ENCODE measurements at places on chromosomes 12 and 14. TPM values are rescaled to one million over a fixed set of nuclear protein-coding genes. Genes with fewer than 3 reads are reported as not detected.

SLC8A3 gene
- total RNA-seq: not detected

GRCh38 chr12:52389313-52390207 is 4.1 kb upstream of the KRT84 start:
- DNase-seq: no peak

DNA sequence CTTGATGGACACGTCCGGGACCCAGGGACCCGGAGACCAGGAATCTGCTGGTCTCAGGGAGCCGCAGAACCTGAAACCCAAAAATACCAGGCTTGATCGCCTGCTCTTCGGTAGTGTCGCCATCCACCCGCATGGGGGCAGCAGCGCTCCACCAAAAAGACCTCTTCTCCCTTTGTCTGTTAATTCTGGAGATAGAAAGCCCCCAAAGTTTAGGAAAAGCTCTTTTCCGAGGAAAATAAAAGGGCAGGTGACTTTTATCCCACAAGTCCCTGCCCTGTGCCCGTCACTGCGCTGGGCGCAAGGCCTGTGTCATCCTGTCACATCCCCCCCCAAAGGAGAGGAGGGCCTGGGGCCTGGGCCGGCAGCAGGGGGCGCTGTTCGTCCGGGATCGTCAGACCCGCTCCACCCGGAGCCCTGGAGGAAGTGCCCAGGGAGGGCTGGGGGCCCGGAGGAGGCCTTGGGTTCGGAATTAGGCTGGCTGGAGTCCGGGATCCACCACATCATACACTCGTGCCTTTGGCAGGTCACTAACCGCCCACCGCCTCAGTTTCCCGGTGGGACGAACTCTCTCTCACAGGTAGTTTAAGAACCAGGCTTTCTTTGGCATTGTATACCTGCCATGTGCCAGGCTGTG is 31.9 kb downstream of the DAD1 start:
- DNase-seq: peak; percentile 89

DNA sequence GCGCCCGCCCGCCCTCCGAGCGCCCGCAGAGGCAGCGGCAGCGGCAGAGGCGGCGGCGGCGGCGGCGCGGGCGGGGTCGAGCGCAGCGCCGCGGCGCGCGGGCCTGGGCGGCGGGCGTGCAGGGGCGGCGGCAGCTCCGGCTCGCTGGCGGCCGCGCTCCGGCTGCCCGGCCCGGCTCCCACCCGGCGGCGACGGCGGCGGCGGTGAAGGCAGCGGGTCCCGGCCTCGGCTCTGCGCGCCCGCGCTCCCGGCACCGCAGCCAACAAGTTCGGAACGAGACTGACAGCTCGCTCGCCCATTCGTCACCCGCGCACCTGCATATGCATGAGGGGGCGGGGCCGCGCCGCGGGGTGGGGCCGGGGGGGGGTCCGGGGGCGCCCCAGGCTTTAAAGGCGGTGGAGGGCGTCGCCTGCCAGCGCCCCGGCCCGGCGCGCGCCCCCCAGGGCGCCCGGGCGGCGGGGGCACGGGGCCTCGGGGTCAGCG is at the start of gene JAG2:
Gene JAG2, minus strand, starts transcription at position 281 of the 483 bp plus-strand sequence. CDS start 356 bp downstream, outside the sequence.
- peak; percentile 57 for DNase-seq

FAM186B gene
- 0.15 TPM for total RNA-seq

BCL2L14 gene
- total RNA-seq: 6.5 TPM

CCDC177 gene
- total RNA-seq: not detected

GRCh38 chr14:50826681-50827080 is 4.3 kb downstream of the NIN start:
- no peak for DNase-seq

DNA sequence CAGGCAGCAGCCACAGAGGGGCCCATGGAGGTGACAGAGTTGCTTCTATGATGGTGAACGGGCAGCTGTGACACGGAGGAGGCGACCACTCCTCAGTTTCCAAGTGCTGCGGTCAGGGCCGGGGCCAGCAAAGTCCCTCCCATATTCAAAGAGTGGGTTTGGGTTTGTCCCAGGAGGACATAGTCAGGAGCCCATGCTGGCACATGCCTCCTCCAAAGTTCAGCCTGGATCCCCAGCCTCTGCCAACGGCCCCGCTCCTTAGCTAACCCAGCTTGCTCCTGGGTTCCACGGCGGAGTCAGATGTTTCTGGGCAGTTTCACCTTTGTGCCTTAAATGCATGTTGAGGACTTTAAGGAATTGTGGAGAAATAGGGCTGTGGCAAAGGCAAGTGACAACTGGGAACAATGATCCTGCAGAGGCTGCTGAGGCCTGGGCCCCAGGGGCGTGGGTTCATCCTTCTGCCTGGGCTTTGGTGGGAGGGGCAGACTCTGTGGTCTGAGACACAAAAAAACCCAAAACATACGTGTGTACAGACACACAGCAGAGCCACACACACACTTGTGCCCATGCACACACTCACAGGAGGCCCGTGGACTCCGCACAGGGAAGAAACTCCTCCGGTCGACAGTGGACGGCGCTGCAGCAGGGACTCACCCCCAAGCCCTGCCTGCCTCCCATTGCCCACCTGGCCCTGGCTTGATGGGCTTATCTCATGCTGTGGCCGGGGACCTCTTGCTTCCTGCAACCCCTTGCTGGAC is 399.4 kb downstream of the TMEM121 start:
- no peak for DNase-seq

JPH4 gene
- total RNA-seq: not detected

- no peak for DNase-seq
Measured at GRCh38 chr14:77478029-77478428, 20.1 kb downstream of the AHSA1 start.

MDGA2 gene
- total RNA-seq: not detected

GRCh38 chr12:25433581-25434325 is 119.3 kb downstream of the LMNTD1 start:
- no peak for DNase-seq

DNA sequence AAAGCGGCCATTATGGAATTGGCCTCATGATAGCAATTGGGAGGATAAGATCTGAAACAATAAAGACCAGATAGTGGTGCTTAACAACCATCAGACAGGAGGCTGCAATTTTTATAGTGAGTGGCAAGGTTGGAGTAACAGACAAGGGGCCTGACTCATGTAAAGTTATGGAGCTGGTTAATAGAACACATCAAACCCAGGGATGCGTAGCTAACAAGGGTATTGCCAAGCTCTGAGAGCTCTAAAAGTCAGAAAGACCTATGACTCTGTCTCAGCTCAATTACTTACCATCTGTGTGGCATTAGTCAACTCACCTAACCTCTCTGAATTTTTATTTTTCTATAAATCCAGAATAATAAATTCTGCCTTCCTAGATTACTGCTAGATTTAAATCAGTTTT is 1731.5 kb upstream of the FLRT2 start:
- DNase-seq: no peak

TC2N gene
- total RNA-seq: 196 TPM

KLHDC1 gene
- 2.5 TPM for total RNA-seq

COX8C gene
- not detected for total RNA-seq

CD163L1 gene
- total RNA-seq: not detected

DNA sequence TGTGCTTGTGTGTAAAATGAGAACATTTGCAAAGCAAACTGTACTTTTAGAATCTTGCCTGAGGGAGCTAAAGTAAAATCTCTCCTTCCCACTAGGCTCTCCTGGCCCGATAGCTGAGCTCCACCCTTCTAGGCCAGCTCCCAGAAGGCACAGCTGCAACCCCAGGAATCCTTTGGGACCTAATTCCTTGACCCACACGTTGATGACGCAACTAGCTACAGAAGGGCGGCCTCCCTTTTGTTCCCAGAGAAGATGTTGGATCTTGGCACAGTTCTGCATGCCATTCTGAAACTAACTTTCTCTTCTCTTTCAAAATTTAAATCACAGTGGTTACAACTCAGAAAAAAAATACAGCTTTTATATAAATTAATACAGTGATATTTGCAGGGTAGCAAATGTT is 268.1 kb downstream of the EGLN3 start:
- DNase-seq: no peak

DNA sequence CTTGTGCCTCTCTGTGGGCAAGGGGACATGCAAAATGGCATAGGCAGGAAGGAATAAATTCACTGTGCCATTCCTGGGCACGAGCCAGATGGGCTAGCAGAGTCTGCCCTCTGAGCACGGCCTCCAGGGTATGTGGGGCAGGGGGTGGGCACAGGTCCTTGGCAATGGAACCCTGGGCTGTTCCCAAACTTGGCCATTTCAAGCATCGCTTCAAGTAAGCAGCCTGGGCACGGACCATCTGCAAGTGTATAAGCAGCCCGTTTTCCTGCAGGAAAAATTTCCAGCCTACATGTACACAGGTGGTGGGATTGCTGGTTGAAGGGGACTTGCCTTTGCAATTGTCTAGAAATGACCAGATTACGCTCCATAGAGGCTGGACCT is 40.3 kb downstream of the CCDC85C start:
- DNase-seq: no peak

- no peak for DNase-seq
Measured at GRCh38 chr14:32940711-32941667, 2.3 kb downstream of the NPAS3 start.

DNA sequence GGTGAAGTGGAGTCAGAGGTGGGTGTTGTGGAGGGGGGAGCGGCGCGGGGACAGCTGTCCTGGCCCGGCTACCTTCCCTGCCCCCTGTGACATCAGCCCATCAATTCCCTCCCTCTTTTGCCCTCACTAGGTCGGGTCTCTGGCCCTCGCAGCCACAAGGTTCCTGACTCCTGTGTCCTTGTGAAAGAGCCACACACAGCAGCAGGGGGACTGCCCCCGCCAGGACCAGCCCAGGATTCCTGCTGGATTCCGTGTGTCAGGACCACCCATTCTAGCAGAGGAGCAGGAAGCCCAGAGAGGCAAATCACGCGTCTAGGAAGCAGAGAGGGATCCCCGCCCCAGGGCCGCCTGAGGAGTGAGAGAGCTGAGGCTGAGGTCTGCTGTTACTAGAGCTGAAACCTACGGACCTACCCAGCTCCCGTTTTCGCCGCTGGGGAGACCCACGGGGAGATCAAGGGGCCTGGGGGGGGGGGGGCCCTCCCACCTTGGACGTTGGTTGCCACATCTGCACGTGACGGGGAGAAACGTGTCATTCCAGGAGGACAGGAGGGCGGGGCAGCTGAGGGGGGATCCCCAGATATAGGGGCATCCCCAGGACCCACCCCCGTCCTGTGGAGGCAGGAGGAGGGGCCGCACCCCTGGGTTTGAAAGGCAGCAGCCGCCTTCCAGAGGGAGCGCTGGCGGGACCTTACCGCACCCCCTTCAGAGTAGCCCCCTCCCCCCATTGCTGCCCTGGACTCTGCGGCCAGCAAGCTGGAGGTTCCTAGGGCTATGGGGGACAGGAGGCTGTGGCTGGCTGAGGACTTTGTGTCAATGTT is 12.5 kb upstream of the INF2 start:
- peak; percentile 23 for DNase-seq

DNA sequence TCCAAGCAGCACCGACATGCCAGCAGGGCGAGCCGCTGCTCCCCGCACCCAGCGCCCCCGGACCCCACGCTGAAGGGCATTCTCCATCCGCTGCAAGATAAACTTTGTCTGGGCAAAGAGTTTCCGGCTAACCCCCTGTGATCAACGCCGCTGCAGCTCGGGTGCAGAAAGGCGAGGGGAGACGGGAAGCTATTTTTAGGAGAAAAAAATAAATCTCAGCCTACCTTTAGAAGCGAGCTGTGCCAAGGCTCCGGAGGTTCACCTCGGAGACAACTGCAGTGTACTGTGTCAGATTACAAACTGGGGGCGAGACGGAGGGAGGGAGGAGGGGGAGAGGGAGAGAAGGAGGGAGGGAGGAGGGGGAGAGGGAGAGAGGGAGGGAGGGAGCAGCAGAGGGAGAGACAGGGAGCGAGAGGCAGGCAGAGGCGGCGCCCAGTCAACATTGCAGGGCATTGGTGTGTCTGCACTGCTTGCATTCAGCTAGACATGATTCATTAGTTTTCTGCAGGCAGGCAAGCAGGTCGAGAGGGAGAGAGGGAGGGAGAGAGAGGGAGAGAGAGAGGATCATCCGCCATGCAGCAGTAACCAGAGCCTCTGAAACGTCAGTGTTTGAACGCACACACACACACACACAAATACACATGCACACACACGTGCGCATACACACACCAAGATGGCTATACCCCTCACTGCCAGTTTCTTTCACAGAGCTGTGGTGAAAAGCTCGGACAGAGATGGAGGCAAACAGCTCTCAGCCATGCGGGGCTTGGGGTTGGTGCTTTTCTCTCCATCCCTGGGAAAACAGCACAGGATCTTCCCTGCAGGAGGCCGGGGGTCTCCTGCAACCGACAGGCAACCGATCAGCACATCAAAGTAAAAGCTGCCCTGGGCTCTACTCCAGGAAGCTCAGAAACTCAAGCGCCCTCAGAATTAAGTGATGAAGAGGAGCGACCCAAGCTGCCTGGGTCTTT is at the start of gene RIMBP2:
Gene RIMBP2, minus strand, starts transcription at position 302 of the 971 bp plus-strand sequence. CDS start 237,286 bp downstream, outside the sequence.
- DNase-seq: no peak

- peak; percentile 66 for DNase-seq
Measured at GRCh38 chr14:88005050-88005481, at the start of gene GPR65. GPR65 (plus strand) TSS chr14:88005135; CDS start chr14:88010848, 5,713 bp downstream.

Data from activated CD4-positive, alpha-beta T cell treated with anti-CD3 and anti-CD28 coated beads, Interleukin-2, amount 10 ng/mL, durations not matched to agents 7 days and 5 days (primary cell).